Activated naive CD8-positive, alpha-beta T cell treated with anti-CD3 and anti-CD28 coated beads, Interleukin-2, amount 50 U/mL, for 24 hours (primary cell): ENCODE measurements at places on chromosomes 3 and 15.
A peak's percentile ranks its signal among the peaks of the same experiment; 100 is the strongest.

DNA sequence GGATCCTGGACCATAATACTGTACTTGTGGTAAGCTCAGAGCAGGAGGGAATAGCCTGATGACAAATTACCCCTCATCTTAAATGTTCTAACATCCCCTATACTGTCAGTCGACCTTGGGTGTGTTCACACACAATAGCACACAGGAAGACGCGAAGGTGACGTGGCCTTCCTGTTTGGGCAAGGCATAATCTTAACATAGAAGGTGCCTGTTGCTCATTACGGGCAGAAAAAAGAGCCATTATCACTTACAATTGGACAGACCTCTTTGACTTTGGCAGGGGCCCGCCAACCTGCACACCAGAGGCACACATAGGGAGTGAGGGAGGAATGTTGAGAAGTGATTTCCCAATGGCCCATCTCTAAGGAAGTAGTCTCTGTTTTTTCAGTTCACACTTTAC, 144.2 kb downstream of the ANO10 start:
- peak; percentile 33 for DNase-seq

- no peak for DNase-seq
Measured at GRCh38 chr3:22349215-22349851, 598.3 kb upstream of the ZNF385D start.

- DNase-seq = no peak
Measured at GRCh38 chr15:99537344-99537743, 28.4 kb upstream of the MEF2A start.

DNA sequence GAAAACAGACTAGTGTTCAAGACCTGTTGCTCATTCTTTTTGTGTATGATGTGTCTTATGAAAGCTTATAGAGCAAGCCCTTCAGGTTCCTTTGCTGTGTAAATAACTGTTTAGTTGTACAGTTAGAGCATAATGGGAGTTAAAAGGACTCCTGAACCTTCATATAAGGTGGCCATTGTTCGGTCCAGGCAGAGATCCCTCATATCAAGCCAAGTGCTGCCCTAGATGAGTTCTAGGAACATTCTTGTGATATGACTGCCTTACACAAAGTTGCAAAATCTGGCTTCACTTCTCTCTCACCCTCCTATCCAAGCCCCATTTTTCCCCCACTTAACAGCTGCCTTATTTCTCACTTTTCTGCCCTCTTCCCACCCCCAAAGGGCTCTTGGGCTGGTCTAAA, 26.9 kb downstream of the GYG1 start:
- no peak for DNase-seq

- DNase-seq = no peak
Measured at GRCh38 chr3:71118436-71118835, 465.1 kb downstream of the FOXP1 start.

DNA sequence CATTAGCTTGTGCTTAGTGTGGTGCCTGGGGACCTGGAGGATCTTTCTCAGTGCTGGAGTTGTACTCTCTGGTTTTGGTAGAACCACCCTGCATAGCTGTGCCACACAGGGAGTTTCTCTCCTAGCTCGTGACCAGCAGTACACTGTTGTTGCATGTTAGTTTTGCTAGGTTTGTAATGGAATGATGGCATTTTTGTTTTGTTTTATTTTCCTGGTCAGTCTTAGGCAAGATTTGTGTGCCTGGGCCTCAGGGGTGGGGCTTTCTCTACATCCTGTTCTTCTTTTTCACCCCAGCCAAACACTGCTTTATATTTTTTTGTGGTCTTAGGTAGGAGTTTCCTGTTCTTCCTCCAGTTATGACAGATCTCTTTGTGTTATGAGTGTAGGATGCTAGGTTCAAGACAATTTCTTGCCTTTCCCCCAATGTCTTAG, 534.5 kb upstream of the KCNMB2 start:
- DNase-seq = peak; percentile 25

DNA sequence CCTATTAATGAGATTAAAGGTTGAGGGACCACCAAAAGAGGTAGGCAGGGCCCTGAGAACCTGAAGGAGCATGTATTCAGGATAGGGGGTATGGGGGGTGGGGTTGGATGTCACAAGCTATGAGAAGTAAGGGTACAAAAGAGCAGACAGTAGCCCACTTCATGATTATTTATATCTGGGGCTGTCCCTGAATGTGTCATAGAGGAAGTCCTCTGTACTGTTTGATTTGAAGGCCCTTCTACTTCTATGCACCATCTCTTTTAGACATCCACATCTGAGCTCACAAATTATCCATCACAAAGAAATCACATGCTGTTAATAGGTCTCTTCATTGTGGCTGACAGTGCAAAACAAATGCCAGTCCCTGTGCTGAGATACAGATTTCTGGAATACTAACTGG, 68.6 kb downstream of the FHIT start:
- no peak for DNase-seq
